ENCODE measurements at places on chromosomes 6 and 20.

DNA sequence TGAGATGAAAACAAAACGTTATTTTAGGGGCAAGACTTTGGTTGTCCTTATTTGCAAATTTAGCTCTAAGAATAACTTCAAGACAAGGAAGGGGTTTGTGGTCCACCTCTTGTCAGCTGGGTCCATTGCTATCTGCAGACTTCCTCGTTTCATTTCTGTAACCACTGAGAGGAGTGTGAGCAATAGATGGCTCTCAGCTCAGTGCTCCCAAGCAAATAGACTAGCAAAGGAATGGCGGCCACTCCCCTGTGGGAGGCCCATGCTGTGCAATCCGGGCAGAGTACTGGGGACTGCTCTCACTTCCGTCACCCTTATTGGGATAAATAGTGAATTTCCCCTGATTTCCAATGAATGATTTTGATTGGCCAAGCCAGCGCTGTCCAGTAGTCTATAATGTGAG is 176.6 kb downstream of the ZDHHC14 start:
- DNase-seq = no peak

DNA sequence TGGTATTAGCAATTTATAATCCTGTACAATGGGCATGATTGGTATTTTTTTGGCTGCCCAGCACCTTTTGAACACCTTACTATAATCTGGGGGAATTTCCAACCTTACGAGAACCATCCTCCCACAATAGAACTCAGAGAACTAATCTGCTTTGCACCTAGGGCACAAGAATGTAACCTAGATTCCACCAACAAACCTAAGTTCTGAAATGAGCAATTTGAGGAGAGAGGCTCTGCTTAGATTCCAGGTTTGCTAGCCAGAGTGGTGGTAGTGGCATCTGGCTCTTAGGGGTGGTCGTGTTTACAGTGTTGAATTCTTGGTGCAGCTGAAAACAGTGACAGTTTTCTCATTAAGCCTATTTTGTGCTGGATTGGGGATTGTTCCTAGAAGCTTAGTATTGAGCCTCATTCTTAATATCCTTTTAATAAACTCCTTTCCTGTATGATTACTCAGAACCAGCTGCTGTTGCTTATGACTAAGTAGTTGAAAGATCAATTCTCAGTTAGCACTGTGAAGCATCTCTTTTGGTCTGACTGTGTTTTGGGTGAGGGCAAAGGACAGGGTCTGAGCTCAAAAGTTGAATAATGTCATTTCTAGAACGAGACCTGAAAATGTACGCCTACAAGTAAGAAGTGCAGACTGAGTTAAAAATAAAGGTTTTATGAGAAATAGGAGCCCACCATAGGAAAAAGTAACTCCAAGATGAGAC is 385.6 kb downstream of the CDKAL1 start:
- no peak for DNase-seq

DNA sequence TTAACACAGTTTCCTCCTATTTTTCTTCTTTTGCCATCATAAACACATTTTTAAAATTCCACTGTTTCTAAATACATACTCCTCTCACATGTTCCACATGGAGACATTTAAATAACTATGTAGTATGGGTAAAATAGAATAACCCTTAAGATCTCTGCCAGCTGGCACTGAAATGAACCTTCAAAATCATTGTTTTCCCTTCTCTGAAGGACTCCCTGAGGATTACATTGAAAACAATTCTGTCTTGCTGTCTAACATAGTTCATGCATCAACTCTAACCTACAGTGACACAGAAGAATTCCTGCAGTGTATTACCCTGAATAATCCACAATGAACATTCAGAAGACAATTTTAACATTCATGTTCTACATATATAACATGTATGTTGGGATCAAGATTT is 1361.8 kb upstream of the CITED2 start:
- no peak for DNase-seq

- no peak for DNase-seq
These were observed 817 bp downstream of the ME1 start for GRCh38 chr6:83429857-83430610.

GRCh38 chr20:63325021-63325471 is 32.1 kb downstream of the COL20A1 start:
- DNase-seq = no peak

- no peak for DNase-seq
These were observed 57.7 kb upstream of the PBOV1 start for GRCh38 chr6:138275976-138276375.

- DNase-seq = no peak
These were observed 47.4 kb downstream of the SLC17A5 start for GRCh38 chr6:73606428-73606827.

DNA sequence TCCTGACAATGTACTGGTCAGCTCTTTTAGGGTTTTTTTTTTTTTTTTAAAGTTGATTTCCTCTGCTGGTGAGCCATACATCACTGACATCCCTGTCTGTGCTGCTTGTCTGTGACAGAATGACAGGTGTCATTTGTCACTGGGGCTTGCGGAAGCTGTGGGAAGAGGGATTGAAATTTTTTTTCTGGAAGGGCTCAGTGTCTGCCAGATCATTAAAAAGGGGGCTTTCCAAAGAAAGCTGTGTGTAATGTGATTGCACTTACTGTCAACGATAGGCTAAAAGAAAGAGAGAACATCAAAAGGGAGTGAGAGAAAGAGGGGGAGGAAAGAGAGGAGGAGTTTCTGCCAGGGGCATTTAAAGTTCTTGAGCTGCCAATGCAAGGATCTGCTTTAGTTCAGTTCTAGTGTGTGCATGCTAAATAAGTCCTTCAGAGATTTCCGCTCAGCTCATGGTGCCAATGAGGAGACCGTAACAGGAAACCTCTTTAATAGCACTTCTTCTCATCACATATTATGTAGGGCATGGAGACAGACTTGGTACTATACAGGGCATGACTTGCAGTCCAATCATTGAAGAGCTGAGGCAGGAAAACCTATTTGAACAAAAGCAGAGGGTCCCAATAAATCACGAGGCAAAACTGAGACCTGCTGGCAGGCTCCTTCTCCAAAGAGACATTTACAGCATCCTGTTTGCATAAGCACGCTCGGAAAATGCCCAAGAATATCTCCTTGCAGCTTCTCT is 177.2 kb downstream of the TSHZ2 start:
- no peak for DNase-seq

DNA sequence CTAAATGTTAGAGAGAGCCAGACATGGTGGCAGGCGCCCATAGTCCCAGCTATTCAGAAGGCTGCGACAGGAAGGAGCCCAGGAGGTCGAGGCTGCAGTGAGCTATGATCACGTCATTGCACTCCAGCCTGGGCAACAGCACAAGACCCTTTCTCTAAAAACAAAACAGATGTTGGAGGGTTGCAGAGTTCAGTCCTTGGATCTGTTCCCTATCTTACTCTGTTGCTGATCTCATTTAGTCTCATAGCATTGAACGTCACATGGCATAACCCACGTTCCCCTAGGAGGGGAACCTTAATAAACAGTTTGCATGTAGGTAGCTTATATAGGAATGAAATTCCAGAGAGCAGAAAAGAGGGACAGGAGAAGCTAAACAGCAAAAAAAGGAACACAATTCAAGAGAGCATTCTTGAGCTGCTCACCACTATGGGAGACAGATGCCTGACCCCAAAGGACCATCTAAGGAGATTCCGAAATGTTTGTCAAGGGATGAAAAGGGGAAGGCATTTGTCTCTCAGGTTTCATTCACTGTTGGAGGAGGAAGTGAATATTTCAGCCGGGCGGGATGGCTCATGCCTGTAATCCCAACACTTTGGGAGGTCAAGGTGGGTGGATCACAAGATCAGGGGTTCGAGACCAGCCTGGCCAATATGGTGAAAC is 54.6 kb upstream of the PIM1 start:
- no peak for DNase-seq

DNA sequence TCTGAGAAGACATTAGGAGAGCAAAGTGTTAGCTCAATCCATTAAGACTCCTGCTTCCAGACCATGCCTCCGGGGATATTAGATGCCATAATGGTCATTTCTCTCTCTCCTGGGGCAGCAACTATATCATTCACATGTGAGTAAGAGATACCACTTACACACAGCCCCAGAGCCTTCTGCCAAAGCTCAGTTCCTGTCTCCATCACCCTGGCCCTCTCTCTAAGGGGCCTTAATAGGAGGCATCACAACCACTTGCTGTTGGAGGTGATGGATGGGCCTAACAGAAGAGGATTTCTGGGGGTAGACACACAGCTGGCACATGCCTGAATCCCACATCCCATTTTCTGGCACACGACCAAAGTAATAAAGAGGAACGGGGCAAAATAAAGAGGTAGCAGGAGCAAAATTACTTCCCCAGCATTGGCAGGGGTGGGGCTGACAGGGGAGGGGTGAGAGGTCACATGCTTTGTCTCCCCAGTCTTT is 34.0 kb upstream of the VSTM2L start:
- no peak for DNase-seq

- DNase-seq = no peak
These were observed 142.9 kb downstream of the ADGRB3 start for GRCh38 chr6:68777956-68778355.

DNA sequence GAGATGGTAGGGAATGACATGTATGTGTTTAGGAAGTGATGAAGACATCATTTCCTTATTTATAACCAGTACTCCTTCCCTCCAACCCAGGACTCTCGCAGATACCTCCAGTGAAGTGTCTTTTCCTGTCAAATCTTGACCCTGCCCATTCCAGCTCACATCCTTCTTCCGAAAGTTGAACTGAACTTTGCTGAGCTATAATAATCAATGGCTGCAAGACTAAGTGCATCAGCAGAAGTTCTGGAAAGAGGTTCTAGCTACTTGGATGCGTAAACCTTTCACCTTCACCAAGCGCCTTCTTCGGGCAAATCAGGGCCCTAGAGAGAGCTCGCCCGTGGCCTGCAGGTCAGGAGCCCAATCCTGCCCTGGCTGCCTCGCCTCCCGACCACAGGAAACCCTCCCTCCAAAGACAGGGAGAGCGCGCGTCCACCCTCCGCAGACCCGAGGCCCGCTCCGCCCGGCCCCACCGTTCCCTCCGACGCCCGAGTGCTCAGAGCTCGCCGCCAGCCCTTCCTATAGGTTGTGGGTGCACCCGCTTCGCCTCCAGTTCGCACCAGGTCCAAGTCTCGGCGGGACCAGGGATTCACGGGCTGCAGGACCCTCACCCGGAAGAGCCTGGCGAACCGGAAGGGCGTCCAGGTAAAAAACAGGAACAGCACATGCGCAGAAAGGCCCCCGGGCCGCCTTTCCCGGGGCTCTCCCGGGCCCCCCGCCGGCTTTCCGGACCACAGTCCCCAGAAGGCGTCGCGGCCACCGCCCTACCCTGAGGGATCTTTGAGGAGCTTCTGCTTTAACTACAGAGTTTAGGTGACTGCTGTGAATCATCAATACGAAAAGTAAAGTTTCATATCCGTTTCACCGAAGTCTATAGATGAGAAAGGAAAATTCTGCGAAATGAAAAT is at the start of gene ZNF334:
TSS of gene ZNF334 (minus strand) at position 617 of the 902 bp plus-strand sequence. CDS start 1,457 bp downstream, outside the sequence.
- peak; percentile 15 for DNase-seq

- no peak for DNase-seq
These were observed 7.7 kb downstream of the NRN1 start for GRCh38 chr6:5998711-5999687.

- no peak for DNase-seq
These were observed 115.9 kb downstream of the CD24 start for GRCh38 chr6:106858653-106859092.

DNA sequence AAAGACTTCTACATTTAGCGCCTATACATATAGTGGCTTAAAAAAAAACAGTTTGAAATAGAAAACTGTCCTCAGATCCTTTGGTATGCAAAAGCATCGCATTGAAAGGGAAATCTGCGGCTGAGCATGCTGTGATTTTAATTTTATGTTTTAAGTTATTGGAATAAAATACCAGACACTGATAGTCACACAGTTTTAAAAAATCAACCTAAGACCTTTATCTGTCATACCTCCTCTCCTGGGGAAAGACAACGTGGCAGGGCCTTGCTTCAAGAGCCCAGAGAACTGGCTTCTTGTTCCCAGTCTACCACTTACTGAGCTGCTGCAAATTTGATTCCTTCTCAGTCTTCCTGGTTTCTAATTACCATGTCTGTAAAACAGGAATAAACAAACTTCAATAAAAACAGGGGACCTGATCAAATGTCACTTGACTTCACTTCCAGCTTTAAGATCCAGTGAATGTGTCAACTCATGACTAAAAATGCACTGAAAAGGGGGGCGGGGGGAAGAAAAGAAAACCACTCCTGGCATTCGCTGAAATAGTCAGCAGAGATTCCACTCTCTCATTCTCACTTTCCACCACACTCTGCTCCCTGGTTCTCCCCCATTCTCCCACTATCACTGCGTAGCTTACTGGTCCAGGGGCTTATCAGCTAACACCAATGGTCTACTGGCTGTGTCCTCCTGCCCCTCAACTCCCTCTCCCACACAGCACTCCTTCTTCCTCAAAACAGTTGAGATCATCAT is 494.7 kb upstream of the MARCKS start:
- no peak for DNase-seq

- DNase-seq = no peak
These were observed 44.9 kb downstream of the TPD52L1 start for GRCh38 chr6:125198398-125198937.

GRCh38 chr20:53819973-53820451 is 226.4 kb upstream of the ZNF217 start:
- DNase-seq = no peak

DNA sequence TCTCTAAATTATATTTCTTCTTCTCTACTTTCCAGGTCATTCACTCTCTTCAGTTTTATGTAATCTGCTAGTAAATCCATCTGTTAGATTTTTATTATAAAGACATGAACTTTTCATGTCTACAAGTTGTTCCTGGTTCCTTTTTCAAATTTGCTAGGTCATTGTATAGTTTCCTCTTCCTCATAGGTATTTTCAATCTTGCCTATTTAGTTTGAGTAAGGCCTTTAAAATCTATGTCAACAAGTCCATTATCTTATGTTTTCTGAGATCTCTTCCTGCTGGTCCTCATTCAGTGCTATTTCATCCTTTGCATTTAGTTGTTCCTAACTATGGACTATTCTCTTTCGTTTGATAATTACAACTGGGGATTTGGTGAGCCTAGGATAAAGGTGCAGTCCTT is 11.0 kb downstream of the RRBP1 start:
- no peak for DNase-seq

GRCh38 chr6:47034926-47035325 is 7.2 kb downstream of the ADGRF1 start:
- DNase-seq = no peak

DNA sequence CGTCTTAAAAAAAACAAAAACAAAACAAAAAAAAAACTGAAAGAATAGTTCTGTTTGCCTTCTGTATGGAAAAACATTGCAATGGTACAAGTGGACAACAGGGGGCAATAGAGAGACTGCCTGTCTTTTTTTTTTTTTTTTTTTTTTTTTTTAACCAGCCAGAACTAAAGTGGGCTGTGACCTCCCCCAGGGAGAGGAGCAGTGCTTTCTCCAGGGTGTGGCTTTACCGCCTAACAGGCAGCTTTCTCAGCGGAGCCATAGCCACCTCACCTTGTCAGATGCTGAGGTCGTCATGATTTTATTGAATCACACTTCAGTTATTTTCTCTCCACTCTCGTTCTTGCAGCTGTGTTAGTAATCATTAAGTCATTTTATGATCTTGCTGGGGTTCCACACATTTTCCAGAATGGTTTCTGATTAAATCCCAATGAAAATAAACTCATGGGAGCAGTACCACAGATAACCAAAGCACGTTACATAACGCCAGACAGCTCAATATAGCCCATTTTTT is 78.4 kb downstream of the GMPR start:
- no peak for DNase-seq

GRCh38 chr20:63165356-63166192 is 50.4 kb downstream of the YTHDF1 start:
- no peak for DNase-seq
